CD8-positive, alpha-beta memory T cell (primary cell): ENCODE measurements at places on chromosomes 6 and 20. TPM values are rescaled to one million over a fixed set of nuclear protein-coding genes. Genes with fewer than 3 reads are reported as not detected.

Gene TMC2
- total RNA-seq: not detected

Gene OR2H1
- not detected for total RNA-seq

Gene ADGRF1
- total RNA-seq: not detected

Gene APCDD1L
- not detected for total RNA-seq

Gene PNPLA1
- total RNA-seq: not detected

Gene SNX3
- 75.8 TPM for total RNA-seq

Gene BNIP5
- not detected for total RNA-seq
